ENCODE measurements at places on chromosomes 13 and 19.

- DNase-seq = no peak
Observed at GRCh38 chr13:30256713-30257467, 50.5 kb downstream of the KATNAL1 start.

DNA sequence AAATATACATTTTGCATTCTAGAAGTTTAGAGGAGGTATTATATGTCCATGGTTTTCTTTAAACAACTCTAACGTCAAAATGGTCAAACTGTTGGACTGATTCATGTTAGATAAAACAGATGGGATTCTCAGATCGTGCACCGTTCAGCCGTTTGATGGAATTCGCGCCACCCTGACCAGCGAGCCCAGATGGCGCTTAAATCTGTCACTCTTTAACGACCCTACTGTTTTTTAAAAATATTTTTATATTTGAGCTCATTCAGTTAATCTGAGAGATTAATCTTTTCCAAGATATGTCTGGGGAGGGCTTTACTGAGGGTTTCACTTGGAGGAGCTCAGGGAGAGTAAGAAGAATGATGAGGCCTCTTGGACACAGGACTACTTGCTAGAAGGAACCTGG lies 164.4 kb downstream of the TM9SF2 start:
- no peak for DNase-seq

DNA sequence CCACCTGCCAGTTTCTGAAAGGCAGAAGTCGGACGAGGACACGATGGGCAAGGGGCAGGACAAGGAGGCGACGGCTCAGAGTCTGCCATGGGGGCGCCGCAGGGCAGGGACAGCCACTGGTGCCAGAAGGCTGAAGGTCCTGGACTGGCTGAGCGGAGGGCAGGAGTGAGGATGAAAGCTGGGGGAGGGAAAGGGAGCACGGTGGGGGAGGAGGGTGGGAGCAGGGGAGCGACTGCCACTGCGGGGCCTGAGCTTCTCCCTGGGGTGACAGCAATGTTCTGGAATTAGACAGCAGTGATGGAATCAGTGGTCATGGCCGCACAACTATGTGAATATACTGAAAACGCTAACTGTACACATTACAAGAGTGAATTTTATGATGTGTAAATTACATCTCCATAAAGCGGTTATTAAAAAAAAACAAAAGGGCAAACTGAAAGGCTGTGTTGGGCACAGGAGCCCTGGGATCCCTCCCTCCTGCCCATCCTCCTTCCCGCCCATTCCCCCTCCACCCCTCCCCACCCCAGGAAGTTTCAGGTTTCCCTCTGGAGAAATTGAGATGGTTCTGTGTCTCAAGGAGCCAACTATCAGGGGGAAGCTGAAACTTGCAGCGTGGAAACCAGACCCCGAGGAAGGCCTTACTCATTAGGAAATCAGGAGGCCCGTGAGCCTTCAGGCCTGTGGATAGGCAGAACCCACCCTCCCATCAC lies 15.9 kb downstream of the MLLT1 start:
- DNase-seq = no peak

DNA sequence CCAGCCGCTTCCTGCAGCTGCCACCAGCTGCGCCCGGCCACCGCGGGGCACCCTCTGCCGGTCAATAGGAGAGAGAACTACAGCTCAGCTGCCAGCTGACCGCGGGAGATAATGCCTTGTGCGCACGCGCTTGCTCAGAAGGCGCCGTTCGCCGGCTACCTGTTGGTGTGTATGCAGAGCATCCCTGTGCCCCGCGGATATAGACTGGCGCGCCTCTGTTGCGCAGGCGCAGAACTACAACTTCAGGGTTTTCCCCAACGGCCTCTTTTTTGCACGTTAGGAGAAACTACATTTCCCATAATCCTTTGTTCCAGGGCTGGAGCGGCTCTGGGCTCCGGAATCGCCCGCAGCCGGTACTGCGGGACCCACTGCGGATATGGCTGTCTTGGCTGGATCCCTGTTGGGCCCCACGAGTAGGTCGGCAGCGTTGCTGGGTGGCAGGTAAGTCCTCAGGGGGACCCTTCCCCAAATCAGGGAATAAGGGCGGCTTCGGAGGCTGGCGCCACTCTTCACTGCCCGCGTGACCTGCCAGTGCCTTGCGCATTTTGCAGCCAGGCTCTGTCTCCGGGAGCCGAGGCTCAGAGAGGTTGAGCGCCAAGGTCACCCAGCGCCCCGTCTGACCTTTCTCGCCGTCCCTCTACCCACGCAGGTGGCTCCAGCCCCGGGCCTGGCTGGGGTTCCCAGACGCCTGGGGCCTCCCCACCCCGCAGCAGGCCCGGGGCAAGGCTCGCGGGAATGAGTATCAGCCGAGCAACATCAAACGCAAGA lies at the start of gene MRPL34:
MRPL34 (plus strand) TSS at position 356 of the 768 bp plus-strand sequence; CDS start at position 377, 21 bp downstream.
- DNase-seq = peak; percentile 81

- DNase-seq = no peak
Observed at GRCh38 chr13:60372141-60372540, 24.9 kb upstream of the TDRD3 start.

DNA sequence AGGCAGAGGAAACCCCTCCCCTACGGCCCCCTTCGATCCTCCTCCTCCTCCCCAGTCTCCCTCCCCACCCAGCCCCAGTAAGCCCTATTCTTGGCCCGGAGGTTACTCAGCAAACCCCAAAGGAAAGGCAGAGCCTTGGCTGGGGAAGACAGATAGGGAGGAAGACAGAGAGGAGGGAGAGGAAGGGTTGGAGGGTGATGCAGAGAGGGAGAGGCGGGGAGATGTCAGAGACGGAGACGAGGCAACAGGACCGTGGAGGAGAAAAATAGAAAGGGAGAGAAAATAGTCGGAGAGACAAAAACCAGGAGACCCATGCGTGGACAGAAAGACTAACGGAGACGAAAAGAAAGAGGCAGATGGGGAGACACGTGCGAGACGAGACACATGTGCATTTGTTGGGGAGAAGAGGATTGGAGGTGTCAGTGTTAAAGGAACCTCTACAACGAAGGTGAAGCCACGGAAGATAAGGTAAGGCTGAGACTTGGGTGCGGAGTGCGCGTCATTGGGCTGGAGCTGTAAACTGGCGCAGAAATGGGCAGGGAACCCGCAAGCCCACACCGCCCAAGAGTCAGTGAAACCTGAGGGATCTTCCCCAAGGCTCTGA lies 2.9 kb downstream of the TGFB1 start:
- no peak for DNase-seq

DNA sequence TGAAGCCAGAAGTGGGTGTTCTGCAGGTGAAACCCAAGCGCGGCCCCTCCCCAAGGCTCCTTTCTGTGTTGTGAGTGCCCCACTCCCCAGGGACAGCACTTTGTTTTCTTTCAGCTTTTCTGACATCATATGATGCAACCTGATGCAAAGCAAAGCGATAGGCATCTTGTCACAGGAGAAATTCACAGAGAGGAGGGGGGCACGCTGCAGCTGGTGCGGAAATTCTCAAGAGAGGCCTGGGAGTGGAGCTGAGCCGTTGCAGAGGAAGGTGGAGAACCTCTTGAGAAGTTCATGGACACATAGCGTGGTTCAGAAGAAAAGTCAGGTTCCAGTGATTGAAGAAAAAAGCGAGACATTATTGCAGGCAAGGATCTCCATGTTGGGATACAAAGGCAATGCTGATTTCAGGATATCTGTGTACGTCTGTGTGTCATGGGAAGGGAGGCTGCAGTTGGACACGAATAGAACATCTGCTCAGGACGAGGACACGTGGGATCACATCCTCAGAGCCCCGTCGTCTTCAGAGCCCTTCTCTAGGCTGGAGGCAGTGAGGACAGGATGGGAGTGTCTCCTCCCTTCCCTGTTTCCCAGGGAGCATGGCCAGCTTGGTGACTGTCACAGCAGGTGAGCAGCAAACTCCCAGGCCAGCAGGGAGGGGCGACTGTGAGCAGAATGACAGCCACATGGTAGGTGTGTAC lies 79.2 kb downstream of the IRS2 start:
- DNase-seq = no peak
